Glomerular endothelial cell (primary cell): ENCODE measurements at places on chromosomes 5 and 9. TPM values are rescaled to one million over a fixed set of nuclear protein-coding genes. Genes with fewer than 3 reads are reported as not detected.

Gene BARHL1
- total RNA-seq: not detected in 2 replicates

DNA sequence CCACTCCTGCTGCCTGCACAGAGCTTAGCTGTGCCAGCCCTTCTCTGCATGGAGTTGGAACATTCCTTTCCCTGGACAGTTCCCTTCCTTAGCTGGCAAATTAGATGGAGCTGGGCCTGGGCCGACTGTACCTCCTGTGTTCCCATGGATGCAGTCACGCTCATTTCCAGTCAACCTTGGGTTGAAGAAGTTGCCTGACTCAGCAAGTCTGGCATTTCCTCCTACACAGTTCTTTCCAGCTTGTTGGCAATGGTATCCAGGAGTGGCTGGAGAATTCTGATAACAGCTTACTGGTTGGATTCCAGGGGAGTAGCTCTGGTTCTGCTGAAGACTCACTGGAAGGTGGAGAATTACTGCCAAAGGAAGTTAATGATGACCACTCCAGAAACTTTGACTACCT is 9.2 kb upstream of the TAF1L start:
- peak; percentile 74 for DNase-seq

DNA sequence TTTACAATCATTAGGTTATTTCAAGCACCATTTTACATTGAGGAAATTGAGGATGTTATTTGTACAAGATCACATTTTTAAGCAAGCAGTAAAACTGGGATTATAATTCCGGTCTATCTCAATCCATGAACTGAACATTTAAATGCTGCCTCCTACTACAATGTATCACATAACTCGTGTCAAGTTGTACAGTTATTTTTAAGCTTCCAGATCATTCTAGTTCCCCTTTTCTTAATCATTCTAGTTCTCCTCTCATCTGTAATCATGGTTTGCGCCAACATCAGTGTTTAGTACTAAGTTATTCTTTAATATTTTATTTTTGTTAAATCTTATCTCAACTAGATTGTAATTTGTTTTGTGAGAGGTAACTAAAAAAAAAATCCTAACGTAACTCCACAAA is 2.4 kb upstream of the UHRF2 start:
- DNase-seq: no peak

- no peak for DNase-seq
Measured at GRCh38 chr5:68137511-68138140, 77.9 kb upstream of the PIK3R1 start.

DNA sequence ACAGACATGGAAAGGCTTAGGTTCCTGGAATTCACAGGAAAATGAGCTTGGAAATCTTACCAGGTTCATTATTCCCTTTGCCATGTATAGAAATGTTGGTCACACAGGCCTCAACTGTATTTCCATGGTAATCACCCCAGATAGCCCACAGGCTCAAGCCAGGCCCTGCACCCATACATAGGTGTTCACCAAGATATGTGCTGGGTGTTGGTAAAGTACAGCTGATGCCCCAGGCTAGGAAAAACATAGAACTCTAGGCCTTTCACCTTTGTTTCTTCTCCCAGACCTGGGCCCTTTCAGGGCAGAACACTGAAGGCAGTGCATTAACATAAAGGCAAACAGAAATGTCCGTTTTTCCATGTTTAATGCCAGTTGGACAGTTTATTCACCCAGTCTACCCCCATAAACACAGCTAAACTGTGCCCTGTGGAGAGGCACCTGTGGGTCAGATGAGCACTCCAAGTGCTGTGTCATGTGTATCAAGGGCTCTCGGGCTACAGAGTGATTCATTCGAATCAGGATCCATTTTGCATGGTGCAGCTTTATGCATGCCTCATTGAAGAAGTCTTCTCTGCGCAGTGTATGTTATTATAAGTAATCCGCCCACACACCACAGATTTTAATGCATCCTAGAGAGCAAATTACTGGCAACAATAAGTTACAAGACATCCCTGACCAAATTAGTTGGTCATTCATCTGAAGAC is 93.4 kb upstream of the SLC30A5 start:
- DNase-seq: no peak

GRCh38 chr5:142317753-142318152 is 7.1 kb downstream of the SPRY4 start:
- no peak for DNase-seq

DNA sequence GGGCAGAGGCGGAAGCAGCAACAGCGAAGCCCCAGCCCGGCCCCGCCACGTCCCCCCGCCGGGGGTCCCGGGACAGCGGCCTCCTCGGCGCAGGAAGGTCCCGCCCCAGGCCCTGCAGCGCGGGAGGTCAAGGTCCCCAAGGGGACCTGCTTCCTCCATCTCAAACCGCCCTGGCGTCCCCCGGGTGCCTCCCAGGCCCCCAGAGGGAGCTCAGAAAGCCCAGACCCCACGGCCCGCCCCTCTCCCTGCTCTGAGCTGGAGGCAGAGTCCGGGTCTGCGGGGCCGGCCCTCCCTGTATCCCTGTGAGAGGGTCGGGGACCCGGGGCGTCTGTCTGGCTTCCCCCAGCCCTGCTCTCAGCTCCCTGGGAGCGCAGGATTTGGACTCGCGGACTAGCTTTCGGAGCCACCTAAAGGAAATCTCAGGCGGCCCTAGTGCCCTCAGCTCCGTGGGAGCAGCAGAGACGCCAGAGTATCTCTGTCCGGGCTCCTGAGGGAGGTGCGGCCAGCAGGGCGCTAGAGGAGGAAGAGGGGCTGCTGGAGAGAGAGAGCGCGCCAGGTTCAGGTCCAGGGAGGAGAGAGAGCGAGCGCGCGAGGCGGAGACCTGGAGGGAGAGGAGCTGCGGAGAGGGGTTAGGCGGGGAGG is 30.7 kb downstream of the EXOC3 start:
- no peak for DNase-seq

DNA sequence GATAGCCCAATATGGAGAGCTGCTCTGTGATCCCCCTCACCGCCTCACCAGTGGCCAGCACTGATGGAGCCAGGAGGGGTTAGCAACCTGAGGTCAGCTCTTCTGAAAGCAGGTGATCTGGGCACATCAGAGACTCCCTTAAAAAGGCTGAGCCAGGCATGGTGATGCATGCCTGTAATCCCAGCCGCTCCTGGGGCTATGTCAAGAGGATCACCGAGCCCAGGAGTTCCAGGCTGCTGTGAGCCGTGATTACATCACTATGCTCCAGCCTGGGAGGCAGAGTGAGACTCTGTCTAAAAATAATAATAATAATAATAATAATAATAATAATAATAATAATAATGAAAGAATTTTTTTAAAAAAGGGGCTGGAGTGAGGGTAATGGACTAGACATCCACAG is 66.6 kb upstream of the HRH2 start:
- no peak for DNase-seq

DNA sequence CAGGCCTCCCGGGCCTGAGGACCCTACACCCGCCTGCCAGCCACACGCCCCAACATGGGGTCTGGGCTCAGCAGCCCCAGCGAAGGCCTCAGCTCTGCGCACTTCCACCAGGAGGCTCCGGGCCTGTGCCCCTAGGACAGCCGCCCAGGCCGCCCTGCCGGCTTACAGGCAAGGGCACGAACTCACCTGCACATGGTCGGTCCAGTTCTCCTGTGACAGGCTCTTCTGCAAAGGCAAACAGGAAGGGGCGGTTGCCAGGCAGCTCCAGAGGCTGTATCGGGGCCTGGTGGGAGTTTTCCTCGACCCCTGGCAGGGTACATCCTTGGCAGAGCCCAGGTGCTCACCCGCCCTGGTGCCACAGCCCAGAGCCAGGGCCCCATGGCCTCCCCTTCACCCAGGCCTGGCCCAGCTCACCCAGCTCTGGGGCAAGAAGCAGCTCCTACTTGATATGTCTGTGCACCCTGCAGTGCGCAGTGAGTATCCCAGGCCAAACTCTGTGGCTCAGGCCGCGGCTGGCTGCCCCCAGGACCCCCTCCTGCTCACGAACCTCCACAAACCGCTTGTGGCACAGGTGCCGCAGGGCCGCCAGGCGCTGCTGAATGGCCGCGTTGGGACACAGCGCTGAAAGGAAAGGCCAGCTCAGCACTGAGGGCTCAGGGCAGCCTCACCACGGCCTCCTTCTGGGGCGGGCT is 52.2 kb upstream of the NRARP start:
- DNase-seq: no peak

Gene HTR1A
- total RNA-seq: not detected in 2 replicates

Gene PCAT7
- total RNA-seq: not detected in 2 replicates

GRCh38 chr9:92610470-92611420 is 59.2 kb downstream of the IPPK start:
- DNase-seq: no peak

- no peak for DNase-seq
Measured at GRCh38 chr5:52808316-52808901, 20.7 kb downstream of the ITGA1 start.

- no peak for DNase-seq
Measured at GRCh38 chr5:102875721-102876123, 120.6 kb downstream of the PAM start.
